Stimulated activated CD8-positive, alpha-beta memory T cell treated with anti-CD3 and anti-CD28 coated beads, Interleukin-15, amount 100 ng/mL, for 48 hours (primary cell): ENCODE measurements at places on chromosomes 2 and 18.

DNA sequence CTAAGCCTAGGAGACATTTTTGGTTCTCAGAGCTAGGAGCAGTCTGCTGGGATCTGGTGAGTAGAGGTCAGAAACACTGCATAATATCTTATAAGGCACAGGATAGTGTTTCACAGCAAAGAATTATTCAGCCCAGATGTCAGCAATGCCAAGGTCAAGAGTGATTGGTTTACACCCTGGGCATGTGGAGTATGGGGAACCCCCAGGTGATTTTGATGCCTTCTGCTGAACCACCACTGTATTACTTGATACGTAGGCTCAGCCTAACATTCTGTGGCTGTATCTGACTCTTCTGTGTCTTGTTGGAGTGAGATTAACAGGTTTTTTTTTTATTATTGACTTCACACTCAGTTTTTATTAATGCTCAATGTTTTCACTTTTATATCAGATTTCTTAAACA, 6.0 kb downstream of the DDX18 start:
- no peak for DNase-seq

DNA sequence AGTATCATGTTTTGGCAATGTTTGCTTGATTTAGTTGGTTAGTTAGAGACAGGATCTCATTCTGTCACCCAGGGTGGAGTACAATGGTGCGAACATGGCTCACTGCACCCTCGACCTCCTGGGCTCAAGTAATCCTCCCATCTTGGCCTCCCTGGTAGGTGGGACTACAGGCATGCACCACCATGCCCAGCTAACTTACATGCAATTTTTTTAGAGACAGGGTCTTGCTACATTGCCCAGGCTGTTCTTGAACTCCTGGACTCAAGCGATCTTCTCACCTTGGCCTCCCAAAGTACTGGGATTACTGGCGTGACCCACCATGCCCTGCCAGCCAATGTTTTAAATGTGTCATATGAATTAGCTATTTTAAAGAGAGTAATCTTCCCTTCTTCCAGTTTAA, 16.3 kb upstream of the CDKL4 start:
- no peak for DNase-seq

GRCh38 chr2:214989187-214989586, 149.2 kb downstream of the ABCA12 start:
- no peak for DNase-seq

- DNase-seq, result peak; percentile 17
These were observed 23.5 kb upstream of the RPL37A start for GRCh38 chr2:216474925-216475670.

DNA sequence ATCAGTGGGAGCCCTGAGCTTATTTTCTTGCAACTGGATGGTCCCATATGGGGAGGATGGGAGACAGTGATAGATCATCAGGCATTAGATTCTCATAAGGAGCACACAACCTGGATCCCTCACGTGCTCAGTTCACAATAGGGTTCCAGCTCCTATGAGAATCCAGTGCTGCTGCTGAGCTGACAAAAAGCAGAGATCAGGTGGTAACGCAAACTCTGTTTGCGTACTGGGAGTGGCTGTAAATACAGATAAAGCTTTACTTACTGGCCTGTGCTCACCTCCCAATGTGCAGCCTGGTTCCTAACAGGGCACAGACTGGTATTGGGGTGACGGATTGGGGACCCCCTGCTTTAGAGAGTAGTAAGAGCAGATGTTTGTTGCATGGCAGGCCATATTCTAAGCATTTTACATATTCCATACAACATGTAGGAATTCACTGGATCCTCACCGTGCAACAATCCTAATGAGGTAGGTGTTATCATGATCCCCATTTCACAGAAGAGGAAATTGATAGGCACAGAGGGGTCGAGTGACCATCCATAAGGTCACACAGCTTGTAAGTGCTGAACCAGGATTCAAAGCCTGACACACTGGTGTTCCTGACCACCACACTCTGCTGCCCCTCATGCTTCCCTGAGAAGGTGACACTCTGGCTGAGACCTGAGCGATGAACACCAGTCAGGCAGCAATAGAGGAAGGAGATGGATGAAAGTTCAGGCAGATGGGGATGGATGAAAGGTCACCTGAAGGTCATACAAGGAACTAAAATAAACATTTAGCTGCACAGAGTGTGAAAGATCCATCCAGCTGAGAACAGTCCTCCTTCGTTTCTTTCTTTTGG, 15.7 kb upstream of the MAT2A start:
- no peak for DNase-seq

GRCh38 chr2:189204322-189204941, 24.9 kb upstream of the COL5A2 start:
- no peak for DNase-seq

DNA sequence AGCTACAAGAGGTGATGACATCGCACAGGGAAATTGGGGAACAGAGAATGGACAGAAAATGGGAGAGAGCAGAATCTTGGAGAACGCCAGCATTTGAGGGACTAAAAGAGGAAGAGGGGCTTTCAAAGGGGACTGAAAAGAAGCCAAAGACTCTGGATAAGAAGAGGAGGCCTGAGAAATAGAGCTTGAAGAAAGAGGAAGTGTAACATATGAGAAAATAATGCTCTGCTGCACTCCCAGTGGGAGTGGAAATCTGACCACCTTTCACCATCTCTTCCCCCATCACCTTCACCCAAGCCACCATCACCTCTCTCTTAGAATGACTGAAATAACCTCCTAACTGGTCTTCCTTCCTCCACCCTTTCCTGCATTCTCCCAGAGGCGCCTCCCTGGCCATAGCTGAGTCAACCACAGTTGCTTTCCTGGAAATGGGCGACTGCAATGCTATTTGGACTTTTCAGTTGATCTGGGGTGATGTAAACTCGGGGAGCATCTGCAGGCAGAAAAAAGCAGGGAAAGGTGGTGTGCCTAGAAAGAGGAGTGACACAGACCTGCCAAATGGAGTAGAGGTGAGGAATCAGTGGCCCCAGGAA, 16.8 kb downstream of the CXCR1 start:
- no peak for DNase-seq

- no peak for DNase-seq
These were observed 850.8 kb downstream of the LRP1B start for GRCh38 chr2:141280037-141280436.

- no peak for DNase-seq
These were observed 150.6 kb downstream of the ZNF236 start for GRCh38 chr18:76972846-76973519.

GRCh38 chr2:224983712-224984554, 58.3 kb downstream of the DOCK10 start:
- DNase-seq, result no peak

DNA sequence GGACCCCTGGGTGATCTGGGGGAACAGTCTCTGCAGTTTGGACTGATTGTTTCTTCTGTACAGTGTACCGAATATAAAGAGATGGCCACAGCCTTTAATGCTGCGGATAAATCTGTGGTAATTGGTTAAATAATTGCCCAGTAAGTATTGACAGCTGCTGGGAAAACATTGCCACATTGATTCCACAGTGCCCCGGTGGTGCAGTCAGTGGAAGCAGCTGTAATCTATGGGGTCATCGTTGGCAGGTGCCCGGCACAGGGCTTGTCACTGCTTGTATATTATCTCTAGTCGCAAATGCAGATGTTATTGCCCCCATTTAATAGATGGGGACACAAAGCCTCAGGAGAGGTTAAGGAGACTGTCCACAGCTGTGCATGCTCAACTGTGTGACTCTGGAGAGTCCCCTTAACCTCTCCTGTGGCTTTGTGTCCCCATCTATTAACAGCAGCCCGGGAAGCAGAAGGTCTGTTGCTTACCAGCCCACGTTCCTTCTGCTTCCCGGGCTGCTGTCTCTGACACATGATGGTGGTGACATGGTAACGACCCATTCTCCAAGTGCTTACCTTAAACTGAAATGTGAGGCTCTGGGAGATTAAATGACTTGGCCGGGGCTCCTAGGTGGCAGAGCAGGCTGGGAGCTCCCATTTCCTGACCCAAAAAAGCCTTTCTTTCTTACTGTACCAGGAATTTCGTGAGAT, 76.9 kb downstream of the NCK2 start:
- no peak for DNase-seq

DNA sequence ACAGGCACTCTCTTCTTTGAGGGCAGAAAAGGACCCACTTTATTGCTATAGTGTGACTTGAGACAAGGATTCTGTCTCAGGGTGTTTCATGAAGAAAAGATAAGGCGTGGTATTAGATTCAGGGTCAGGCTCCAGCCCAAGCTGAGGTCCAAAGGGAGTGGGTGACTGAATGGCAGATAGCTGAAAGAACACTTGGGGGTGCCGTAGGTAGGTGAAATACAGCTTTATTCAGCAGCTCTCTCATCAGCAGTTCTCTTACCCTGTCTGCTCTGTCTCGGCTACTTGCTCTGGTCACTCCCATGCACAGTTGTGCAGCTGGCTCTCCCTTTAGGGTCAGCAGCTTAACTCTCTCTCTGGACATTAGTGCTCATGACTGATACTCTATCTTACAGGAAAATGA, 379.9 kb downstream of the LPIN1 start:
- no peak for DNase-seq

- DNase-seq, result no peak
These were observed 41.0 kb downstream of the NFATC1 start for GRCh38 chr18:79436556-79437275.
